ENCODE measurements at places on chromosomes 2 and 18. TPM values are rescaled to one million over a fixed set of nuclear protein-coding genes. Genes with fewer than 3 reads are reported as not detected.

- peaks cover 26% of the 10 kb centered on the region for H3K4me1 ChIP-seq
- peak; percentile 93 for DNase-seq
- H3K36me3 ChIP-seq, result no peaks in the 10 kb centered on the region
- H3K27ac ChIP-seq, result peak overlapping the region; percentile 19
Measured at GRCh38 chr2:43184339-43184895, 42.0 kb downstream of the ZFP36L2 start.

DNA sequence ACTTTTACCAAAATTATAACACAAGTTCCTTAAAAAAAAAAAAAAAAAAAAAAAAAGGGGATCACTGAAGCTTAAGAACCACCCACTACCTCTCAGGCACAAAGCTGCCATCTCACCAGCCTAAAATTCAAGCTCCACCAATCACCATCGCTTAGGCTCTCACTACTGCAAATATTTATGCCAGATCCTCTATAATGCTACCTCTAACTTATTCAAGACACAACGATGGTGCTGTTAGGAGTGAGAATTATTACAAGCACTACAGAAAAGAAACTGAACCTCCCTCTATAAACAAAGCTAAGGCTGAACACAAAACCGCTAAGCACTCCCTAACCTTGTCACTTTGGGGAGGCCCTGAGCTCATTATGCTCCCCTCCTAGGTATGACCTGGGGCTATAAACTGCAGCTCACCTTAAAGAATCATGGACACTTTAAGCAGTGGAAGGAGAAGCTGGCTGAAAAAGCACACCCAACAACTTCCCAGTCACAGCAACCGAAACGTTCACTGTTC is 3.6 kb downstream of the FZD5 start:
- H3K27ac ChIP-seq, result no peak overlapping the region
- peaks cover 10% of the 10 kb centered on the region for H3K4me1 ChIP-seq
- H3K4me3 ChIP-seq, result no peak overlapping the region
- DNase-seq, result no peak

DNA sequence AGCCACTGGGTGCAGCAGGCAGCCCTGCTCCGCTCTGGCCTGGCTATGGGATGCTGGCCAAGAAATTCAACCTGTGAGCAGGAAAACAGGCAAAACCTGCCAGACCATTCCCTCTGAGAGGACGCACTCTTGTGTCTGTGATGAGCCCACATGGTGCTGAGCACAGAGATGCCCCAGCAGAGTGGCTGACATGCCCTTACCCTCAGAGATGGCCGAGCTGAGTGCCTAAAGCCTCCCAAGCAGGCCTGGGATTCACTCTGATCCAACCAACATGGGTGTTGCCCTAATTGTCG is 34.3 kb upstream of the TAF1B start:
- H3K27me3 ChIP-seq, result no peaks in the 10 kb centered on the region
- H3K4me1 ChIP-seq, result peaks cover 41% of the 10 kb centered on the region
- no peak for DNase-seq
- H3K27ac ChIP-seq, result no peak overlapping the region
- no peaks in the 10 kb centered on the region for H3K36me3 ChIP-seq

DNA sequence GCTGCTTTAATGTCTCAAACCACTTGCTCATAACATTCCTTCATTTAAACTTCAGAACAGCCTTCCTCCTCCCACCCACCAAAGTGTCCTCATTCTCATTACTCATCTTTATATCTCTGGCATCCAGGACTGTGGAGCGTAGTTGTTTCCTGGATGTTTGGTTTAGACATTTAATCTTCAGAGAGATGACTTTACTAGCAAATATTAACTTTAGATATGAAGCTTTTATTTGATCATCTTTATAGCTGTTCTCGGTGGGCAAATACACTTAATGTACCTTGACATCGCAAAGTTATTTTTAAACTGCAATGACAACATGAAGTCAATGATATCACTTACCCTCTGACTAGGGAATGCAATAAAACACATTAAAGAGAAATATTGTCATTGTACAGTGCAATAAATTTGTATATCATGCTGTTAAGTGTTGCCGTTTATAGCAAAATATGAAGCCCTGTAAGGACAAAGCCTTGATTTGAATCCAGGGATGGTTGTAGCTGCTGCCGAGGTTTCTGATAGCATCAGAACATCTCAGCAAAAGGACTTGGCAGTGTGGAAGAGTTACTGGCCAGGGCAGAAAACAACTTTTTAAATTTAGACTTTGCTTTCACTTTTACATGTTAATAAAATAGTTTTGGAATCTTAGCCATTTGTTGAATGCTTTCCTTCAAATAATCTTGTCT is 4.6 kb upstream of the LAMA3 start:
- no peak for DNase-seq
- H3K27me3 ChIP-seq, result no peaks in the 10 kb centered on the region
- peaks cover 20% of the 10 kb centered on the region for H3K4me1 ChIP-seq
- no peaks in the 10 kb centered on the region for H3K36me3 ChIP-seq

- DNase-seq, result no peak
- no peaks in the 10 kb centered on the region for H3K36me3 ChIP-seq
- no peak overlapping the region for H3K27ac ChIP-seq
- H3K4me3 ChIP-seq, result no peak overlapping the region
- peaks cover 9% of the 10 kb centered on the region for H3K4me1 ChIP-seq
- no peaks in the 10 kb centered on the region for H3K27me3 ChIP-seq
Measured at GRCh38 chr2:75243219-75243618, 43.9 kb upstream of the TACR1 start.

- peak overlapping the region; percentile 93 for H3K27ac ChIP-seq
- H3K36me3 ChIP-seq, result no peaks in the 10 kb centered on the region
- no peaks in the 10 kb centered on the region for H3K27me3 ChIP-seq
- H3K4me1 ChIP-seq, result peaks cover 22% of the 10 kb centered on the region
- no peak for DNase-seq
Measured at GRCh38 chr2:37560863-37561614, 110.4 kb downstream of the CDC42EP3 start.

GRCh38 chr2:79071078-79071477 is 16.7 kb downstream of the REG1B start:
- no peak overlapping the region for H3K27ac ChIP-seq
- H3K4me3 ChIP-seq, result no peak overlapping the region
- H3K27me3 ChIP-seq, result no peaks in the 10 kb centered on the region
- no peaks in the 10 kb centered on the region for H3K4me1 ChIP-seq

GRCh38 chr2:58063641-58064040 is 17.0 kb downstream of the VRK2 start:
- DNase-seq, result no peak
- no peaks in the 10 kb centered on the region for H3K4me1 ChIP-seq
- H3K27me3 ChIP-seq, result no peaks in the 10 kb centered on the region
- no peak overlapping the region for H3K27ac ChIP-seq

RAB11FIP5 gene
- 41.2 TPM for polyA plus RNA-seq

CXCR1 gene
- polyA plus RNA-seq, result 14.5 TPM

SERPINB10 gene
- polyA plus RNA-seq, result 5.8 TPM
